NCI-H1417 treated with DMSO at 0.1 percent for 48 hours (cell line): ENCODE measurements at places on chromosomes 6 and 20.

DNA sequence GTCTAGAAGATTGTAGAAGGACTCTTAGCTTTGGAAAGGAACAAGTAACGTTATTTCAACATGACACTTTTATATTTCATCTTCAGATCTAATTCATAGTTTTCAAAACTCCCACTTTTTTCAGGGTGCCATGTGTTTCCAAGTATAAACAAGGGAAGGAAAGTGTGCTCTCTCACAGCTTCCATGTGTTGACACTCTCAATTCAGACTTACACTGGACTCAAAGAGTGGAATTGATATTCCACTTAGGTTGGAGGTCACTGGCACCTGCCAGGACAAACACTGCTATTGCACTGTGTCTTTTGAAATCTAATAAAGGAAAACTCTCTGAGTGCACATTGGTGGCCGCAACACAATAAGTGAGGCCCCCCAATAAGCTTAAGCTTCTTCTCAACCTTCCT is 22.5 kb upstream of the SAMD3 start:
- DNase-seq = no peak

GRCh38 chr6:159916237-159916636 is 25.4 kb downstream of the MAS1 start:
- no peak for DNase-seq

DNA sequence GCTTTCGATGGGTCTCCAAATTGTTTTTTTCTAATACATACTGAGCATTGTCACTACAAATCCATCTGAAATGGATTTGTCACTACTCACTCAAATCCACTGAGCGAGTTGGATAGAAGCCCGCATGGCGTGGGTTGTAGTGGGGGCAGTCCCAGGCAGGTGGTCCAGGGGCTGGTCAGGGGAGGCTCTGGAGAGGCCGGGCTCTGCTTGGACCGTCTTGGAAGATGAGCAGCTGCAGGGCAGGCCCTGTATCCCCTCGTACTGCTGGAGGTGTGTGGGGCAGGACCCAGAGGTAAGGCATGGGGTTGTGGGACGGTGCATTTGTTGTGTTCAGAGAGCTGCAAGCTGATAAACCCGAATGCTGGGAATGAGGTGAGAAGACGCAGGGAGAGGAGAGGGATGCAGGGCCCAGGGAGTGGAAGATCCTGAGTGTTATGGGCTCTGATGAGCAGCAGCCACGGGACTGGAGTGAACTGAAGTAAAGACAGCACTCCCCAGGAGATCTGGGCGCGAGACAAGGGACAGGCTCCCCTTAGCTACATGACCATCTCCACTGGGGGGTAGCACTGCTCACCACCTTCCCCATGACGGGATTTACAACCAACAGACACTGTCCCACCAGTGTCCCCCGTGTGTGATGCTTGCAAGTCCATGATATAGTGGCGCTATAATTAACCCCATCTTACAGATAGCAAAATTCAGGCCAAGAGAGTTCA is 45.9 kb downstream of the PSMG4 start:
- DNase-seq = no peak

DNA sequence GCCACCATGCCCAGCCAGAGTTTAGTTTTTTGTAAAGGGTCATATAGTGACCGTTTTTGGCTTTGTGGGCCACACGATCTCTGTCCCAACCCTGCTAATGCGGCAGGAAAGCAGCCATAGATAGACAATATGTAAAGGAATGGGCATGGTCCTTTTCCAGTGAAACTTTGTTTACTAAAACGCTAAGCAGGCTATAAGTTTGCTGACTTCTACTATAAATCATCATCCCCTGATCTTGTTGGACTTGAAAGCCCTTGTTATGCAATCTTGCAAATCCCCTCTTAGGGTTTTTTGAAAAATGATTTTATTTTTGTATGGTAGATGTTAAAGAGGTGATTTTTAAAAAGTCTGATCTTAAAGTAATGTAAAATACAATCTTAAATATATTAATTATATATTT is 63.6 kb downstream of the CBFA2T2 start:
- DNase-seq = no peak

GRCh38 chr20:53878262-53879047 is 191.9 kb downstream of the BCAS1 start:
- no peak for DNase-seq

DNA sequence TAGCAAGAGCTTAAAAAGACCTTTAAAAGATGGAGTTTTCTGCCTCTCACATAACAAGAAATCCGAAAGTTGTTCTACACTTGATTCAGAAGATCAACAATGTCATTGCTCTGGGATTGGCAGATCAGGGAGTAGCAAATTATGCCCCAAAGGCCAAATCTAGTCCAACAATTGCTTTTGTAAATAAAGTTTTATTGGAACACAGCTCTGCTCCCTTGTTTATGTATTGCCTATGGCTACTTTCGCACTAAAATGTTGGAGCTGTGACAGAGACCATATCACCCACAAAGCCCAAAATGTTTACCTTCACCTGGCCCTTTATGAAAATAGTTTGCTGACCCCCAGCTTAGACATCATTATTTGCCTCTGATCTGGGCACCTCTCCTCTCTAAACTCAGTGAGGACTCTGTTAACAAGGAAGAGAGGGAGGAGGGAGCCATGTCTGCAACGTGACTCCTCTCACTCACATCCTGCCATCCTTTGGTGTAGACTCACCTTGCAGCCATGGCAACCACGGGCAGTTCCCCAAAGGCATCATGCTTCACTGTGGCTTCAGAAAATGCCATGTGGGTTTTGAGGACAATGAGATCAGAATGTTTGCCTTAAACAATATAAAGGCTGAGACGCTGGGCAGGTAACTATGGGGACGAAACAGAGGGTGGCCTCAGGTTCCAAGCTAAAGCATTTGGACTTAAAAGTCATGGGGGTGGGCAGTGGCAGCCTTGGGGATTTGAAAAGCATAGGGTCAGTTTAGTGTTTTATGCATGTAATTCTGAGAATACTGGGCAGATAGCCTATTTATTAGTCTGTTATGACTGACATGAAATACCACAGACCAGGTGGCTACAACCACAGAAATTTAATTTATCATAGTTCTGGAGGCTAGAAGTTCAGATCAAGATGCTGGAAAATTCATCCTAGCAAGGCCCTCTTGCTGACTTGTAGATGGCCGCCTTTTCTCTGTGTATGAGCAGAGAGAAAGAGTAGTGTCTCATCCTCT is 149.7 kb upstream of the TNFAIP3 start:
- peak; percentile 19 for DNase-seq

DNA sequence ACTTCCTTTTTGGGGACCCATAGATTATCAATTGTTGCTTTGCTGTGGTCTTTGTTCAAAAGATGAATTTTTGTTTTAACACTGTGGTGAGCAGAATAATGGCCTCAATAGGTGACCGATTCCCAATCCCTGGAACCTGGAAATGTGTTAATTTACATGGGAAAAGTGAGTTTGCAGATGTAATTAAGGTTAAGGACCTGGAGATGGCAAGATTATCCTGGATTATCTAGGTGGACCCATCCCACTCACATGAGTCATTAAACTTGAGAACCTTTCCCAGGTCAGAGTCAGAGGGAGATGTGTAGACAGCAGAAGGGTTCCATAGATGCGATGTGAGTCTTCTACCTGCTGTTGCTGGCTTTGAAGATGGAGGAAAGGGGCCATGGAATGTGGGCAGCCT is 36.2 kb upstream of the HBS1L start:
- DNase-seq = no peak

DNA sequence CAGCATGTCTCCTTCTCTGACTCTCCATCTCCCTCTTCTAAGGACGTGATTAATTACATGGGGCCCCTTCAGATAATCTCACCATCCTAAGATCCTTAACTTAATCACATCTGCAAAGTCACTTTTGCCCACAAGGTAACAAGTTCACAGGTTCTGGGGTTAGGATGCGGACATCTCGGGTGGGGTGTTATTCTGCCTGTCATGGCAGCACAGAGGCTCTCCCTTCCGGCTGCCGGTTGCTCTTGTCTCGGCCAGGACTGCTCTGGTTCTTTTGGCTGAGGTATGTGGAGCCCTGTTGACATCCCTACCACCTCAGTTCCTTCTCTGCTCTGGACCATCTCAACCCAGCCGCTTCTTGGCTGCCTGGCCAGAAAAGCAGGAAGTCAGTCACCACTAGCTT is 4.2 kb upstream of the CST11 start:
- DNase-seq = no peak

DNA sequence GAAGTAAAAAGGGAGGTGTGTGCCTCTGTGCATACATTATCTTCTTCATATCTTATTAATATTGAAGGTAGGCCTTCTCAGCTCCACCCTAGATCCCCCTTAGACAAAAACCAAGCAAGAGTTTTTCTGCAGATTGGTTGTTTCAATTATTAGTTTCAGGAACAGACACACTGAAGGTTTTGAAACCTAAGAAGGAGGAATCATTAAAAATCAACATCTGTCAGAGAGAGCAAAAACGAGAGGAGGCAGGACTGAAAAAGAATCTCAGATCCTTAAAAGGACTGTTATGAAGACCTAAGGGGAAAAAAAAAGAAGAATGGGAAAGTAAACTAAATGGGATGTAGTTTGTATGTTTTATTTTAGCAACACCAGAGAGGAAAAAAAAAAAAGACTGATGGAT is 560.8 kb upstream of the JAG1 start:
- no peak for DNase-seq

GRCh38 chr6:46651006-46651405 is 1.6 kb downstream of the CYP39A1 start:
- no peak for DNase-seq

- DNase-seq = no peak
These were observed 7.8 kb downstream of the SCGN start for GRCh38 chr6:25659633-25660368.

DNA sequence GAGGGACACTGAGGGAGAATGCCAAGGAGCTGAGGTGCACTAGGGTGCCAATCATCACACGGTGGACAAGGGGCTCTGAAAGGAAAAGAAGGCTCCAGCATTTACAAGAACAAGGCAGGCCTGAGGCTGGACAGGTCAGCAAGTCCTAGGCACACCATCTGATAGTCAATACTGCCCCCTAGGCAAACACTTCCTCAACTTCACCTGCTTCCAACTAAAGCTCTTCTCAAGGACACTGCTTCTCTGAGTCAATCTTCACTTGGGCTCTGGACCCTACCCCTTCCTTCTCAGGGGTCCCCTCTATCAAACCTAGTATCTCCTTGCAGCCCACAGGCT is 37.7 kb upstream of the SLC4A11 start:
- DNase-seq = peak; percentile 8

DNA sequence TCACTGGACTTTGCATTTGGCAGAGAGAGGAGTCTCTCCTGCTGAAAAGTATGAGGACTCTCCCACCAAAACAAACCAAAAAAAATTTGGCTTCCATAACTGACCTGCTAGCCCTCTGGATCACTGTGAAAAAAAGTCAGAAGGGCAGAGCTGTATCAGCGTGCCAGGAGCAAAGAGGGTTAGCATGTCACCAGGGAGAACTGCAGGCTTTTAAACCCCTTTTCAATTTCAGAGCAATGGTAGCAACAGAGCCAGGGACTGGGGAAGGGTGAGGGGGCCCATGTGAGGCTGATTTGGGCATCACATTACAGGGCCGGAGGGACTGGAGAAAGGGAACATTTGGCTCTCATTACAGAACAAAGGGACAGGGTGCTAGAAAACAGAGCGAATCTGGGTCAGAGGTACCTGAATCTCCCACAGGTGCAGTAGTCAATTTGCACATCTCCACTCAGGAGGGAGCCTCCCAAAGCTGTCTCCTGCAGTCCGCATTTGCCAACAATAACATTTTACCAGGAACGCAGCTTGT is 185.7 kb upstream of the EYA4 start:
- no peak for DNase-seq

- no peak for DNase-seq
These were observed 36.9 kb downstream of the SNX9 start for GRCh38 chr6:157859775-157860504.

- DNase-seq = no peak
These were observed 68.9 kb downstream of the CYP39A1 start for GRCh38 chr6:46583721-46584120.

DNA sequence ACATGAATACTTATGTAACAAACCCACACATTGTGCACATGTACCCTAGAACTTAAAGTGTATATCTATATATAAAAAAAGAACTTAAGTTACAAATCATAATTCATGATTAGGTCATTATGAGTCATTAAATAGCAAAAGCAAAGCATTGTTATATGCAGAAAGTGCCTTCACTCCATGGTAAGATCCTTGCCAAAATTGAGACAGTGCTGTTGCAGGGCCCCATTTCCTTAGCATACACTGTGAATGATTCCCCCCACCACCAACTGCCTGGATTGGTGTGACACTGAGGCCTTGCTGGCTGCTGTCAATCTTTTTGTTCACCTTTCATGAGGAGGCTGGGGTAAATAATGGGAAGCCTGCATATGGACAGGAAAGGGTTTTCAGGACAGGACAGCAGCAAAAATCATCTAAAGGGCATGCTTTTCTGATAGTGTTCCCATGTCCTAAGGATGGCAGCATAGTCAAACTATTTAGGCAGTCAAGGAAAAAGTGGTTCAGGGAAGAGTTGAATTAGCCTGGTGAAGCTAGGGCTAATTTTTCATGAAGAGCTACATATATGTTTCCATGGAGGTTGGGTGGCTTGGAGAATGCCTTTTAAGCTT is 188.2 kb upstream of the ASCC3 start:
- DNase-seq = no peak
